ENCODE measurements at places on chromosomes 4 and X.

DNA sequence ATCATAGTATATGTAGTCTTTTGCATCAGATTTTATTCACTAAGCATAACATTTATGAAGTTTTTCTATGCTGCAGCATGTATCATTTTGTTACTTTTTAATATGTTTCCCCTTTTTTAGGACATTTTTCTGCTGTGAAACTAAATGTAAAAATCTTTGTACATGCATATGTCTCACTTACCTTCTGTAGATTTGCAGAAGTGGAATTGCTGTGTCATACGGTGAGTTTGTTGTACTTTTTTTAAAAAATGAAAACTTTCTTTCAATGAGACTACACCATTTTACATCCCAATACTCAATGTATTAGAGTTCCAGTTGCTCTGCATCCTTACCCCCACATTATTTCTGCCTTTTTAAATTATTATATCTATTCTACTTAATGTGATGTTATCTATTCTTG, 868.9 kb downstream of the PDHA2 start:
- no peak for DNase-seq

DNA sequence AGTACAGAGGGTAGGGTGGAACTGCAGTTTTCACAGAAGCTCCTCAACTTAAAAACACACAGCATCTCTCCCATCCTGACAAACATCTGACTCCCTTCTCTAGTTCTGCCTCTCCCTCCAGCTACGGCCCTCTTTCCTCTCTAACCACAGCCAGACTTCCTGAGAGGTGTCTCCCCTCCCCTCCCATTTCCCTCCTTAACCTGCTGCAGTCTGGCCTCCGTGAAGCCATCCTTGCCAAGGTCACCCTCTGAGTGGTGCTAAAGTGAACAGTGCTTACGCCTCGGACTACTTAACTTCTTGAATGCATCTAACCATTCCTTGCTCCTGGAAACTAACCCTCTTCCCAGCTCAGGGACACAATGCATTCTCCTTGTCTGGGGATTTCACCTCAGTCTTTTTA, 53.3 kb downstream of the RTL5 start:
- DNase-seq: no peak

DNA sequence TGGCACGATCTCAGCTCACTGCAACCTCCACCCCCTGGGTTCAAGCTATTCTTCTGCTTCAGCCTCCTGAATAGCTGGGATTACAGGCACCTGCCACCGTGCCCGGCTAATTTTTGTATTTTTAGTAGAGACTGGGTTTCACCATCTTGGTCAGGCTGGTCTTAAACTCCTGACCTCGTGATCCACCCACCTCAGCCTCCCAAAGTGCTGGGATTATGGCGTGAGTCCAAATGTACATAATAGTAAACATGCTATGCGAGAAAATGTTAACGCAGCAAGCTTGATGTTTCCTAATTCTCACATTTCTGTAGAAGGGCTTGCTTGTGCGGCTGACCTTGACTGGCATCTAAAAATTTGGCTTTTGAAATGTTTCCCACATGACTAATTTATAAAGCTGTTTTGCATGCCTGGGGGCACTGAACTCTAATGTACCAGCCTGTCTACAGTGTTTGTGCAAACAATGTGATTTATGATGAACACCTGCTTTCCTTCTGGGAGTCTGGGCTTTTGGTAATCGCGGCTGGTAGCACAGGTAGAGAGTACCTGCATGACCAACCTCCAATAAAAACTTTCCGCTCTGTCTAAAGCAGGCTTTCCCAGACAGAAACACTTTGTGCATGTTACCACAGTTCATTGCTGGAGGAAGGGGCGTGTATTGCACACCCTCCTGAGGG, 216.8 kb downstream of the IL15 start:
- DNase-seq: no peak

DNA sequence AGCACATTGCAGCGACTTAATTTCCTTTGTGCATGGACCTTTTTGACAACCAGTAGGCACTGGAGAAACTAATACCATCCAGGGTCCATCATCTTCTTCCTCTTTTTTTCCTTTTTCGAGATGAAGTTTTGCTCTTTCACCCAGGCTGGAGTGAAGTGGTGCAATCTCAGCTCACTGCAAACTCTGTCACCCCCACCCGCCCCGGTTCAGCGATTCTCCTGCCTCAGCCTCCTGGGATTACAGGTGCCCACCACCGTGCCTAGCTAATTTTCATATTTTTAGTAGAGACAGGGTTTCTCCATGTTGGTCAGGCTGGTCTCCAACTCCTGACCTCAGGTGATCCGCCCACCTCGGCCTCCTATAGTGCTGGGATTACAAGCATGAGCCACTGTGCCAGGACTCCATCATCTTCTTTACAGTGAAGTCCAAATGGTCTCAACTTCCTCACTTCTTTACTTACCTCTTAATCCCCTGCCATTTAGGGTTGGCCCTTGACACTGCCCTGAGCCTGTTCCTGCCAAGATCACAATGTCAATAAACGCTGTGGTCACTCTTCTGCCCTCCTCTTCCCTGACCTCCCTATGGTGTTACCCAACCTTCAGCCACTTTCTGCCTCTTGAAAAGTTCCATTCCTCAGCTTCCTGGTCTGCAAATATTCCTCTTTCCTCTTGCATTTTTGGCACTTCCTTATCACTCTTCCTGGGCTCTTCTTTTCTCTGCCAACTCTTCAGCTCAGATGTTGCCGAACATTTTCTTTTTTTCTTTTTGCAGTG, 119.8 kb upstream of the SLC34A2 start:
- no peak for DNase-seq

DNA sequence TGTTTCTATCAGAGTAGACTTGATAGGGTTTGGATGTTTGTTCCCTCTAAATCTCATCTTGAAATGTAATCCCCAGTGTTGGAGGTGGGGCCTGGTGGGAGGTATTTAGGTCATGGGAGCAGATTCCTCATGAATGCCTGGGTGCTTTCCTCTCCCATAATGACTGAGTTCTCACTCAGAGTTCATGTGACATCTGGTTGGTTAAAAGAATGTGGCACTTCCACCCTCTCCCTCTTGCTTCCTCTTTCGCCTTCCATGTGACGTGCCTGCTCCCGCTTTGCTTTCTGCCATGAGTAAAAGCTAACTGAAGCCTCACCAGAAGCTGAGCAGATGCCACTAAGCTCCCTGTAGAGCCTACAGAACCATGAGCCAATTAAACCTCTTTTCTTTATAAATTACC, 47.3 kb upstream of the SRPX start:
- DNase-seq: no peak

DNA sequence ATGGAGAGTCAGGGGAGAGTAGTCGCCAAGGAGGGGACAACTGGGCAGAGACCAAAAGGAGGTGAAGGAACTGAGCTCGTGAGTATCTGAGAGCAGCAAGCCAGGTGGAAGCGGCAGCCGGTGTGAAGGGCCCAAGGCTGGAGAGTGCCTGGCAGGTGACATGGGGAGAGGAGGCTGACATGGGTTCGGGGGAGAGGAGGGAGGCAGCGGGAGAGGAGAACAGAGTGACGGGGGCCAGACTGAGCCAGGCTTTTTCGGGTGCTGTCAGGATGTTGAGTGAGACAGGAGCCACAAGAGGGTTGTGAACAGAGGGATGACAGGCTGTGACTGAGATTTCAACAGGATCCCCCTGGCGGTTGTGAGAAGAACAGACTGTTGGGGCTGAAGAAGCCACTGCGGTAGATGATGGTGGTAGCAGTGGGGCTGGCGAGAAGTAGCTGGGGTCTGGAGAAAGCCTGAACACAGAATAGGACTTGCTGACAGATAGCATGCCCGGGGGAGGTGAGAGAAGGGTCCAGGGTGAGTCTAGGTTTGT, 5.7 kb downstream of the ELK1 start:
- DNase-seq: no peak

DNA sequence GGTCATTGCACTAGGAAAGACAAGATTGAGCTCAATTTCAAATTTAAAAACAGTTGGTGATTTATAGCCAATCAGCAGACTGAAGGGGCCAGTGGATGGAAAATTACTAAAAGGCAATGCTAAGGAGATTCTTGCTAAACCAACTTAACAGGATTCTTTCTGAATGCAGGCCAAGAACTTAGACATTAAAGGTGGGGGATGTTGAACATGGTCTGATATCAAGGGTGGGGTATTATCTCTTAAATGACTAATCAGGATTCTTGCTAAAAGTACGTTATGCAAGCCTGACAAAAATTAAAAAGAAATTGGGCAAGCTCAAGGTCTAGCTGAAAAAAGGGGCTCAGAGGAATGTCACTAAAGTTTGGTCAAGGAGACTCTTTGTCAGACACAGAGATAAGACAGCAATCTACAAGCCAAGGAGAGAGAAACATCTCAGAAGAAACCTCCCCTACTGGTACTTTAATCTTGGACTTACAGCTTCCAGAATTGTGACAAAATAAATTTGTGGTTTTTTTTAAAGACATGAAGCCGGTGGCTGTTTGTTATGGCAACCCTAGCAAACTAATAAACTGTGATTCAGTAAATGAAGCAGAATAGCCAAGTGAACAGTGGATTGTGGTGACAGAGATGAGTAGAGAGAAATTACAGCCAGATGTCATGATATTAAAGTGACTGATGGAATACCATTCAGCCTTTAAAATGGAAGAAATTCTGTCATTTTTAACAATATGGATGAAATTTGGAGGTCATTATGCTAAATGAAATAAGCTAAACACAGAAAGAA, 120.3 kb upstream of the KLHL4 start:
- no peak for DNase-seq

- no peak for DNase-seq
Measured at GRCh38 chrX:109872021-109872732, 130.7 kb upstream of the TMEM164 start.

GRCh38 chr4:118287711-118288451, 64.9 kb downstream of the PRSS12 start:
- no peak for DNase-seq

DNA sequence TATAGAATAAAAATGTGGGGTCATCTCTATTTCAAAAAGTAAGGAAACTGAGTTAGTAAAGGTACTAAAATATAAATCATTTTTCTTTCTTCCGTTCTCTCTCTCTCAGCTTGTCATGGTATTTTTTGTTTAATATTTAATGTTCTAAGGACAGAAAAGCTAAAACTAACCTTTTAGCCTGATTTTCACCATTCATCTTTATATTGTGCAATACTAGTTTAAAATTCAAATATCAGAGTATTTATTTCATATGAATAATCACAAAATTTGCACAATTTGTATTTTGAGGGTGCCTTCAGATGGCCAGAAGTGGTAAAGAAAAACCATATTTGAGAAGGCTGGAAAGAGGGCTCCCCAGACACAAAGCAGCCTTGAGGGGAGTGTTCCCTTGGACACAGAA, 197.6 kb upstream of the AR start:
- no peak for DNase-seq

- DNase-seq: no peak
Measured at GRCh38 chr4:175369087-175369486, 443.0 kb downstream of the GPM6A start.

DNA sequence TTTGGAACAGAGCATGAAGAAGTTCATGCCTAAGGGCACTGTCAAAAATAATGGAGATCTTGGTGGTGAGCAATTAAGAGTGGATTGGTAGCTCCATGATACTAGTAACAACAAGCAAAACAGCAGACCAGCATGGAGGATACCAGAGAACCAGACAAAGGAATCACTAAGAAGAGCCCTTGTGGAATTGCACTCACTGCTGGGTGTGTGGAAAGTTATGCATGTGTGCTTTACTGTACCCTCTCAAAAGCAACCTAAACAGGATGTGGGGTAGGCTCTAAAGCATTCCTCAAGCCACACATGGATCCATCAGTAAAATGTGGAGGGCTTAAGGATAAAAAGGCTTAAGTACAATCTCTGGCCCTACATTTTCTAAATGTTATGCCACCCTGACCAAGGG, 69.5 kb downstream of the AR start:
- no peak for DNase-seq

- DNase-seq: no peak
Measured at GRCh38 chr4:10184041-10184440, 67.4 kb upstream of the WDR1 start.

GRCh38 chr4:108544481-108544880, 75.9 kb upstream of the RPL34 start:
- DNase-seq: no peak
